Stimulated activated CD8-positive, alpha-beta memory T cell treated with anti-CD3 and anti-CD28 coated beads, Interleukin-4, amount 100 ng/mL, for 1 hour (primary cell): ENCODE measurements at places on chromosomes 4 and X.

DNA sequence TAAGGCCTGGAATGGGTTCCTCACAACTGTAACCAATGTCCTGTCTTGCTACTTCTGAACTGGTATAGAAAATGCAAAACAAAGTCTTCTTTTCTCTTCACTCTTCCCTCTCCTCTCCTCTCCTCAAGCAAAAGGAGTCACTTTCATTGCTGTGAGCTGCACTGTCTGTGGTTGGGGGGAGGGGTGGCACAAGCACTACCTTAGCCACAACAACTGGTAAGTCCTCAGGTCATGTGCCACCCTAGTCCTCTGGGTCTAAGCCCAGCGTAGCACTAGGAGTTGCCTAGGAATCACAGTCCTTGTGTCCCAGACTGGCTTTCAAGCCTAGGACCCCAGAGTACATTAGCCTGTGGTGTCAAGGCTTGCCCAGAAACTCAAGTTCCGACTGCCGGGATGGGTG is 859.3 kb upstream of the AMOT start:
- no peak for DNase-seq

DNA sequence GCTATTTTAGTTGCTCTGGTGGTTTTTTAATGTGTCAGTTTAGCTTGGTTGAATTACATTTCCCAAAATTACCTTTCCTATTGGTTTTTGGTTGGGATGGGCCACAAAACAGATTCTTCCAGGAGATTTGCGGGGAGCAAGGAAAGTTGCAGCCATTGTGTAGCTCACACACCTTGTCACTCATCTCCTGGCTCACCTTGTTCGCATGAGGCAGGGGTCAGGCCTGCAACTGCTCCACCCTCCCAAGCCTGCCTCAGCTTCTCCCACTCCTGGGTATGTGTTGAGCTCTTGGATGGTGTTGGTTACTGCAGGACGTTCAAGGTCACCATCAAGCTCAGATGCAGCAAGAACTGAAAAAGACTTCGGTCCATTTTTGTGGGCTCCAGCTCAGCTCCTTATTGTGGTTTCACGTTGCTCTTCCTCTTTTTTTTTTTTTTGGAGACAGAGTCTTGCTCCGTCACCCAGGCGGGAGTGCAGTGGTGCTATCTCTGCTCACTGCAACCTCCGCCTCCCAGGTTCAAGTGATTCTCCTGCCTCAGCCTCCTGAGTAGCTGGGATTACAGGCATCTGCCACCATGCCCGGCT is 95.6 kb upstream of the METTL14 start:
- DNase-seq = no peak

DNA sequence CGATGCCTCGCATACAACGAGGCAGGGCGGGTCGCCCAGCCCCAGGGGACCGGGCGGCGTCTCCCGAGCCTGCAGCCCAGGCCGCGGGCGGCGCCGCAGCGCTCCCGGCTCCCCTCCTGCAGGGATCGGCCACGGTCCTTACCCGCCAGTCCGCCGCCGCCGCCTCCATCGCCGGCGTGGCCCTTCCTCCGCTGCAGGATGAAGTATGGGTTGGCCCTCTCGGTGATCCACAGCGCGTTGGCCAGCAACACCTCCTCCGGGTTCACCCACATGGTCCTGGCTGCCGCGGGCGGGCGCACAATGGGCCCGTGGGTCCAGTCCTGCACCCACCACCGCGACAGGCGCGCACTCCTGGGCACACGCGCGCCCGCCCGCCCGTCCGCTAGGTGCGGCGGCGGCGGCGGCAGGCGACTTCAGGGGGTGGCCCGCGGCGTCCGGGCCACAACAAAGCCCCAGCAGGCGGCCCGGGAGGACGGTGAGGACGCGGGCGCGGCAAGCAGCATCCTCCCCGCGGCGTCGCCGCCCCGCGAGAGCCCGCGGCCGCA is 339 bp downstream of the TBC1D9 start:
- DNase-seq = no peak

- DNase-seq = no peak
Observed at GRCh38 chrX:102517326-102517725, 787 bp upstream of the TMSB15A start.

- DNase-seq = no peak
Observed at GRCh38 chr4:16448241-16448840, 222.1 kb upstream of the TAPT1 start.

DNA sequence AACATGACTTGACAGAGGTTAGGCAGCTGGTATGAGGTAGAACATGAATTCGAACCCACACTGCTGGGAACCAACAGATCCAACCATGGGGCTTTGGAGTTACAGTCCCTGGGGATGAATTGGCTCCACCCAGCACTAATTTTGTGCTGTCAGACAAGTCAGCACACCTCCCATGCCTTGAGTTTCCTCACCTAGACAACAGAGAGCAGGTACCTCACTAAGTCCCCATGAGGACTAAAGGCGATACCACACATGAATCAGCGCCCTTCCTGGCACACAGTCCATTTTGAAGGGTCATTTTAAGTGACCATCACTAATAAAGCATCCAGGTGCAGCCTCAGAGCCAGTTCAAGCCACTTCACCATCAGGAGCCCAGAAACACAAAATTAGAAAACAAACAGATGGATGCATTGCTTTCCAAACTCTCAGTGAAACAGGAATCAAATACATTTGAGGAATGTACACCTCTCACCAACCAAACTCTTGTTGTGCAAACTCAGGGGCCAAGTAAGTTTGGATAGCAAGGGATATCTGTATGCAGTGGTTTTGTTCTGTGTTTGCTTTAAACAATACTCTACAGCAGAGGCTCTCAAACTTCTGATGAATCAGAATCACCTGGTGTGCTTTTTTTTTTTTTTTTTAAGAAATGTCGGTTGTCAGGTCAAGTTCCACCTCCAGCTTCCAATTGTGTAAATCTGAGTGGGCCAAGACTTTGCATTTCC is 10.1 kb downstream of the IDS start:
- no peak for DNase-seq

- DNase-seq = no peak
Observed at GRCh38 chr4:120052856-120053255, 13.8 kb downstream of the MAD2L1 start.

- DNase-seq = no peak
Observed at GRCh38 chrX:8728932-8729535, 2.9 kb downstream of the ANOS1 start.

DNA sequence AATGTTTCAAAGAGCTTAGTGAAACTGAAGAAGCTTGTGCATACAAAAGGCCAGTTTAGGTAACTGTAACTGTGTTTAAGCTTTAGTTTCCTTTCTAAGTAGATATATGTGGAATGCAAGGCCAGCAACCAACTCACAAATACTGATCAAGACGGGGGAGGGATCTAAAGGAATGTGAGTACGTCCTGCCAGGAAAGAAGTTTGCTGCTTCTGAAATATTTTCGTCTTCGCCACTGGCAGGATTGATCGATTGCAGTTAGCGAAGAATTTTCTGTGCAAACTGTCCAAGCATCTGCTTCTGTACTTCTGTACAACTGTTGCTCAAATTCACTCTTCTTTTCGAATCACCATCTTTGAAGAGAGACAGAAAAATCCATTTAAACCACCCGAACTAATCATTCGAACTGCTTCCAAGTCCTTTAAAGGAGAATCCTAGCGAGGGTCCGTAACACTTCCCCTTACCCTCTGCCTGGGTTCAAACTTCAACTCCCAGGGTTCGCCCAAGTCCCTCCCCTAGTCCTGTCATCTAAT is 373 bp upstream of the INTS6L start:
- DNase-seq = no peak

DNA sequence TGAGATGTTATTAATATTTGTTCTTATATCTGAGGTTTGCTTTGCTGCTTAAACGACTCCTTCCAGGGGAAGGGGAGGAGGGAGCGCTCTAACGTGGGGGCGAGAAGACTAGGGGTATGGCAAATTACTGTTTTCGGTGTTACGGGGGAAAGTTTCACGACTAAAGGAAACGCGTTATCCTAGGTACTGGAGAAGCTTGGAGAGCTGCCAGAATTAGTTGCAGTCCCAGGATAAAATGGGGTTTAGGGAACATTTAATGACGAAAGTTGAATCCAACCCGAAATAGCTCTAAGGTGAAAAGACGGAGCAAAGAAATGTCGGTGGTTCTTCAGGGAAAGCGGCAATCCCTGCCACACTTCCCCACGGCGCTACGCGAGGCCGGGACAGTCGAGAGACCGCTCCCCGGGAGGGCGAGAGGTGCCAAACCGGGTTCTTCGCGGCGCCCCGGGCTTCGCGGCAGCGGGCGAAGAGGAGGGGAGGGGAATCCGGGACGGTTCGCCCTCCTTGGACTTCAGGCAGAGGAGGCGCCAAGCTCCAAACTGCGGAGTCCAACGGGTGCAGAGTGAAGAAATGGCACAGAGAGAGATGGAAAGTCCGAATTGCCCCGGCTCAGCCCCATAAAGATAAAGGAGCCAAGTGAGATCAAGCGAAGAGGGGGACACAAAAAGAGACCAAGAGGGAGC is 724 bp downstream of the THOC2 start:
- no peak for DNase-seq

- DNase-seq = no peak
Observed at GRCh38 chr4:29467044-29467717, 1253.0 kb upstream of the PCDH7 start.
